ENCODE measurements at places on chromosomes 5 and 9. TPM values are rescaled to one million over a fixed set of nuclear protein-coding genes. Genes with fewer than 3 reads are reported as not detected.

The ELOVL7 gene
- total RNA-seq: 0.32 TPM

- H3K4me3 ChIP-seq: no peak overlapping the region
- no peak for DNase-seq
- H3K4me1 ChIP-seq: no peaks in the 10 kb centered on the region
- H3K36me3 ChIP-seq: peaks cover 9% of the 10 kb centered on the region
Observed at GRCh38 chr9:123437201-123437600, 81.2 kb downstream of the CRB2 start.

GRCh38 chr5:1896602-1897376, 14.1 kb upstream of the IRX4 start:
- no peak for DNase-seq
- H3K36me3 ChIP-seq: no peaks in the 10 kb centered on the region
- H3K4me3 ChIP-seq: no peak overlapping the region
- no peak overlapping the region for H3K27ac ChIP-seq
- peaks cover 22% of the 10 kb centered on the region for H3K27me3 ChIP-seq
- no peaks in the 10 kb centered on the region for H3K4me1 ChIP-seq

The C5orf58 gene
- total RNA-seq: not detected

DNA sequence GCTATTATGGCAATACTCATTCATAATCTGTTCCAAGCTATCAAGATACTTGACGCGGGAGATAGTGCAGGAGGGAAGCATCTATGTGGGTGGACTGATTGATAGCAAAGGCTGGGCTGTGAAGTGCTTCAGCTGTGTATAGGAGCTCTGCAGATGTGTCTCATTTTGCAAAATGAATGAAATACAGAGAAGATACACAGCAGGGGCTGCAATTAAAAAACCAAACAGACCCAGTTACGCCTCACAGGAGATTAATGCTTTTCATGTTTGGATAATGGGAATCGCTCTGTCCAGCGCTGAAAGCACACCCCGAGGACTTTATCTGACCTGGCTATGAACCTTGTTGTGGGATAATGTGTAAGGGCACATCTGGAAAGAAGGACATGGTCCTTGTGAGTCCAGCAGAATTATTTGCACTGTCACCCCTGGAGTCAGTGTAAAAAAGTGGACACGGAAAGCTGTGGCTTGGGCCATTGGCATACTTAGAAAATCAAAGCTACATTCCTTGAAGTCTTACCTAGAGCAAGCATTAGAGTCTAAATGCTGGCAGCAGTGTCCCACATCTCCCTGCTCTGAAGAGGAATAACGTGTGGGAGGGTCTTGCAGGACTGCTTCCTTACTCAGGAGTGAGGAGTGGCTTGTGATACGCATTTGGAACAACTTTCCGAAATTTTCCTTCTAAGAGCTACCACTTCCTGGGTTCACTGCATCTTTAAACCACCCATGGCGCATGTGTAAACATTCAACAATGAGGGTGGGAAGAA, 2.6 kb downstream of the SH3RF2 start:
- peaks cover 14% of the 10 kb centered on the region for H3K4me1 ChIP-seq
- H3K27me3 ChIP-seq: peaks cover 69% of the 10 kb centered on the region
- DNase-seq: no peak
- no peak overlapping the region for H3K4me3 ChIP-seq
- H3K36me3 ChIP-seq: no peaks in the 10 kb centered on the region

GRCh38 chr9:26551971-26552370, 340.6 kb downstream of the CAAP1 start:
- no peak overlapping the region for H3K27ac ChIP-seq
- H3K4me3 ChIP-seq: no peak overlapping the region
- no peaks in the 10 kb centered on the region for H3K27me3 ChIP-seq
- no peaks in the 10 kb centered on the region for H3K4me1 ChIP-seq
- no peak for DNase-seq

The BTNL8 gene
- 0.20 TPM for total RNA-seq

The C9orf153 gene
- not detected for total RNA-seq

The SMAD5 gene
- 10.4 TPM for total RNA-seq

Measured in activated naive CD8-positive, alpha-beta T cell treated with anti-CD3 and anti-CD28 coated beads for 36 hours (primary cell).